ENCODE measurements at places on chromosomes 1 and 21.
A peak's percentile ranks its signal among the peaks of the same experiment; 100 is the strongest.

DNA sequence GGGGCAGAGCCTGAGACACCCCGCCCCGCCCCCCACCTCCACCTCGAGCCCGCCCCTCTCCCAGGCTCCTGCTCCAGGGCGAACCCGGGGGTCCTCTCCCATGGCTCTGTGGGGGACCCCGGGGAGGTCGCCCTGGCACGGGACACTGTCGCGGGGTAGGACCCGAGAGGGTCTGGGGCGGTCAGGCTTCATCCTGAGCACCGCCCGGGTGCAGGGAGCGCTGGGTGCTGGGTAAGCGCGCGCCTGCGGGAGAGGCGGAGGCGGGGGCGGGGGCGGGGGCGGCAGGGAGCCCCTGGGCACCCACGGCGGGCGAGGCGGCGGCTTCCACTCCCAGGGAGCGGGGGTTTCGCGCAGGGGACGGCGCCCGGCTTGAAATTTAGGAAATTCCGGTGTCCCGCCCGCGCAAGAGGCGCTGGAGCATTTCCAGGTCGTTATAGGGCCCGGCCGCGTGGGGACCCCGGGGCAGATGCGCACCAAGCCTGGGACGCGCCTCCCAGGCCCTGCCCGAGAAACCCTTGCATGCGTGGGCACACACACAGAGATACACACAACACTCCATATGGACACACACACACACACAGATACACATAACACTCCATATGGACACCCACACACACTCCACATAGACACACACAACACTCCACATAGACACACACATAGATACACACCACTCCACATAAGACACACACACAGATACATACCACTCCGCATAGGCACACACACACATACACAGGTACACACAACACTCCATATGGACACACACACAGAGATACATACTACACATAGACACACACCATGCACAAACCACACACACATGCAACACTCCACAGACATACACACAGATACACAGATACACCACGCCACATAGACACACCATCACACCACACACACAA, 48.7 kb upstream of the SLC19A1 start:
- no peak overlapping the region for H3K4me3 ChIP-seq
- H3K4me1 ChIP-seq = no peaks in the 10 kb centered on the region
- DNase-seq = peak; percentile 82
- no peak overlapping the region for H3K27ac ChIP-seq
- H3K27me3 ChIP-seq = peaks cover 2% of the 10 kb centered on the region

DNA sequence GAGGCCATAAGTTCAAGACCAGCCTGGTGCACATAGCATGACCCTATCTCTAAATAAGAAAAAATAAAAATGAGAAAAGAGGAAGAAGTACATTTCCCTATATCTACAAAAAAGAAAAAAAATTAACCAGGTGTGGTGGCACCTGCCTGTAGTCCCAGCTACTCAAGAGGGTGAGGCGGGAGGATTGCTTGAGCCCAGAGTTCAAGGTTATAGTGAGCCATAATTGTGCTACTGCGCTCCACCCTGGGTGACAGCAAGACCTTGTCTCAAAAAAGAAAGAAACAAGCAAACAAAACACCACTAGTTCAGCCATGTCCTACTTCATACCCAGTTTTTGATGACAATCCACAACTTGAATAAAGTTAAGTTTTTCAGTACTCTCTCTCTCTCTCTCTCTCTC, 30.7 kb upstream of the TDRD10 start:
- no peaks in the 10 kb centered on the region for H3K36me3 ChIP-seq
- no peaks in the 10 kb centered on the region for H3K27me3 ChIP-seq

- no peaks in the 10 kb centered on the region for H3K36me3 ChIP-seq
- no peak overlapping the region for H3K4me3 ChIP-seq
- no peaks in the 10 kb centered on the region for H3K4me1 ChIP-seq
Measured at GRCh38 chr1:62325681-62326080, 6.4 kb upstream of the KANK4 start.

DNA sequence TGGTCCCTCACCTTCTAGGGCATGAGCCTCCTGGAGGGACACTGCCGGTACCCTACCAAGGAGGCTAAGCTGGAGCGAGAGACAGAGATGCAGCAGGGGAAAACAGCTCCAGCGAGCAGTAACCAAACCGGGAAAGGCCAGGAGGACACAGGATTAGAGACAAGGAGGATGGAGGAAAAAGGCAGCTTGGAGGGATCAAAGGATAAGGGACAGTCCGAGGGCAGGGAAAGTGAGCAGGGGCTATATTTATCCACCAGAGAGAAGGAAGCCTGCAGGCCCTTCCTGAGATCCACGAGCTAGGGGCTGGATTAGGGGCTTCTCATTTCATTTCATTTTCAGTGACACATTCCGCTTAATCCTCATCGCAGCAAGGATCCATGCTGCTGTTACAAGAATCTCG, 33.8 kb upstream of the PRELP start:
- DNase-seq = no peak
- no peak overlapping the region for H3K27ac ChIP-seq
- H3K4me3 ChIP-seq = no peak overlapping the region
- no peaks in the 10 kb centered on the region for H3K36me3 ChIP-seq
- no peaks in the 10 kb centered on the region for H3K27me3 ChIP-seq

GRCh38 chr1:22283596-22283995, 140.7 kb upstream of the WNT4 start:
- no peak overlapping the region for H3K27ac ChIP-seq
- DNase-seq = no peak
- H3K36me3 ChIP-seq = no peaks in the 10 kb centered on the region
- H3K4me1 ChIP-seq = no peaks in the 10 kb centered on the region
- no peak overlapping the region for H3K4me3 ChIP-seq

DNA sequence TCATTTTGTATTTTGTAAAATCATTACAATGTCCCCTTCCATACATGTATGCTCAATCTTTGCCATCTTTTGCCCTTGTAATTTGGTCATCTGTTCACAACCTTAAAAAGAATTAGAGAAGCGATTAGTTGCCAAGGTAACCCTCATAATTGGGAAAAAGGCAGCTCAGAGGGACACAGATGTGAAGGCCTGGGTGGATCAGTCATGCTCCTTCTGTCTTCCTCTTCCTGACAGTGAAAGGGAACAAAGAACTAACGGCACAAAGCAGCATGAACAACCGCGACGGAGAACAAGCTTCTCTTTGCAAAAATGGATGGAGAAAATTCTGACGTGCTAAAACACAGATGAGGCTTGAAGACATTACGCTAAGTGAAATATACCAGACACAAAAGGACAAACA, 78.7 kb upstream of the COG2 start:
- no peak overlapping the region for H3K4me3 ChIP-seq
- H3K4me1 ChIP-seq = no peaks in the 10 kb centered on the region
- no peaks in the 10 kb centered on the region for H3K27me3 ChIP-seq
- no peak overlapping the region for H3K27ac ChIP-seq
- no peaks in the 10 kb centered on the region for H3K36me3 ChIP-seq
- DNase-seq = no peak

DNA sequence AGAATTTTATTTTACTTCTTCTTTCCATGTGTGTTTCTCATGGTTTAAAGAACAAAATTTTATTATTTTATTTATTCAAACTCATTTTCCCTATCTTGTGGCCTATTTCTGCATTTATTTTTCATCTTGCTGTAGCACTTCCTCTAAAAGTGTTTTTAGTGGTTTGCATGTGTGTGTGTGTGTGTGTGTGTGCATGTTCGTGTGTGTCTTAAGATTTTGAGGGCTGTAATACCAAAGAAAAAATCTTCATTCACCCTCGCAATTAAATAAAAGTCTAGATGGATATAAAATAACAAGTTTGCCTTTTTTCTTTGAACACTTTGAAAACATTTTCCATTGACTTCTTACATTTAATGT, 24.6 kb upstream of the FCRL3 start:
- H3K27me3 ChIP-seq = no peaks in the 10 kb centered on the region
- H3K36me3 ChIP-seq = no peaks in the 10 kb centered on the region
- no peaks in the 10 kb centered on the region for H3K4me1 ChIP-seq
- no peak overlapping the region for H3K4me3 ChIP-seq

DNA sequence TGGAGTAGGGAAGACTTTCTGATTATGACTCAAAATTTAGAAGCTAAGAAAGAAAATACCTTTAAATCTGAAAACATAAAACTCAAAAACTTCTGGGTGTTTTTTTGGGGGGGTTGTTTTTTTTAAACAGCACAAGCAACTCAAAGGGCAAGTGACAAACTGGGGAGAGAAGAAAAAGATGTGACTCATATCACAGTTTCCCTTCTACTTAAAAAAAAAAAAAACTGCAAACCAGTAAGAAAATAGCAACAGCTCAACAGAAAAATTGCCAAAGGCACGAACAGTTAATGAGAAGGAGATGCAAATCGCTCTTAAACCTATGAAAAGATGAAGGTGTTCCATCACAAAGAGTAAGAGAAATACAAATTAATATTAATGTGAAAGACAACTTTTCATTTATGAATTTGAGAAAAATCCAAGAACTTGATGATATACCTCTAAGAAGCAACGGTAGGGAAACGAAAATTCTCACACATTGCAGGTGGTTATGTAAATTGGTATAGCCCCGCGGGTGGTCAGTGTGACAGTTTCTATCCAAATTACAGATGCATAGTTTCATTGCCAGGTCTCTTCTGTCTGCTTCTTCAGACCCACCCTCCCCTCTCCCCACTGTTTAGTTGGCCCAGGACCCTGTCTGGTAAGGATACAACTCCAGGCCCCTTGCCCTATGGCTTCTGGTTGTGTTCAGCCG, 9.0 kb downstream of the IFNAR2 start:
- no peak for DNase-seq
- no peak overlapping the region for H3K4me3 ChIP-seq
- no peaks in the 10 kb centered on the region for H3K4me1 ChIP-seq
- H3K36me3 ChIP-seq = no peaks in the 10 kb centered on the region
- H3K27ac ChIP-seq = no peak overlapping the region

DNA sequence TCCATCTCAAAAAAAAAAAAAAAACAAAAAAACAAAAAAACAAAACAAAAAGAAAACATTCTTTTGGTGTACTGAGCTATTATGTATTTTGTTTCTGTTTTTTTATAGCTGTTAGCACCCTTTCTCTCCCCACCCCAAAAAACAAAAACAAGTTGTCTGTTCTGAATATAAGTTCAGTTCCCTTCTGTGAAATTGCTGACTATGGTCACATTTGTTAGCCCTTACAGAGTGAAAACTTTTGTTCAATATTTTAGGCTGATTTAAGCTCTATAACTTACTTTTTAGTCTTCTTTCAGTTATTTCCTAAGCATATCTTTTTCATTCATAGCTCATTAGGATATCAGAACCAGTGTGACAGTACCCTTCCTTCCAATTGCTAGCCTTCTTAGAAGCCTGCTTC, 1056.6 kb upstream of the NCAM2 start:
- H3K36me3 ChIP-seq = no peaks in the 10 kb centered on the region
- DNase-seq = no peak
- no peaks in the 10 kb centered on the region for H3K27me3 ChIP-seq
- H3K4me1 ChIP-seq = no peaks in the 10 kb centered on the region
- H3K4me3 ChIP-seq = no peak overlapping the region

- DNase-seq = no peak
- H3K4me3 ChIP-seq = no peak overlapping the region
- H3K4me1 ChIP-seq = no peaks in the 10 kb centered on the region
- no peaks in the 10 kb centered on the region for H3K36me3 ChIP-seq
- H3K27me3 ChIP-seq = peaks cover 57% of the 10 kb centered on the region
Measured at GRCh38 chr1:47233186-47233585, 1.2 kb upstream of the TAL1 start.

- H3K4me1 ChIP-seq = no peaks in the 10 kb centered on the region
- no peak for DNase-seq
- no peaks in the 10 kb centered on the region for H3K27me3 ChIP-seq
- no peaks in the 10 kb centered on the region for H3K36me3 ChIP-seq
- H3K4me3 ChIP-seq = no peak overlapping the region
Measured at GRCh38 chr21:42080788-42081083, 9.6 kb downstream of the UMODL1 start.

- no peaks in the 10 kb centered on the region for H3K27me3 ChIP-seq
- H3K4me1 ChIP-seq = no peaks in the 10 kb centered on the region
- DNase-seq = no peak
- H3K4me3 ChIP-seq = no peak overlapping the region
- no peaks in the 10 kb centered on the region for H3K36me3 ChIP-seq
Measured at GRCh38 chr1:166740668-166741276, 98.5 kb upstream of the POGK start.

GRCh38 chr1:110215621-110216515, 5.8 kb downstream of the KCNC4 start:
- H3K4me1 ChIP-seq = peaks cover 23% of the 10 kb centered on the region
- peaks cover 6% of the 10 kb centered on the region for H3K27me3 ChIP-seq
- H3K4me3 ChIP-seq = no peak overlapping the region

DNA sequence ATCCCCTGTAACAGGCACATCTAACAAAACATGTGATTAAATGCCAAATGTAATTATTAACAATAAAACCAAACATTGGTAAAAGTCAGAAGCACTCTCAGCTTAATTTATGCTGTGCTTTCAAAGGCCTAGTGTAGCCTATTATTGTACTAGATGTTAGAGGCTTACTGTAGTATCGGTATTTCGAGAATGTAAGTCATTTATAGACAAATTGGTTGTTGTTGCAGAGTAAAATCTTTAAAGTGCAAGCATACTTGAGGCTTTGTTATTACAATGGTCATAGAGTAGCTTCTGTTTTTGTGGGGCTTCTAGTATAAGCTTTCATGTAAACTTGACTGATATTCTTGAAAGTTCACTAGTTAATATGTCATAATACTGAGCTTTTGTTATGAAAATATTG, 965.8 kb downstream of the PLA2G4A start:
- H3K4me1 ChIP-seq = no peaks in the 10 kb centered on the region
- DNase-seq = no peak
- no peaks in the 10 kb centered on the region for H3K36me3 ChIP-seq

GRCh38 chr1:51344276-51344601, 13.9 kb upstream of the TTC39A start:
- H3K27me3 ChIP-seq = peaks cover 6% of the 10 kb centered on the region
- H3K4me1 ChIP-seq = no peaks in the 10 kb centered on the region
- no peak overlapping the region for H3K4me3 ChIP-seq
- no peak for DNase-seq
- H3K27ac ChIP-seq = no peak overlapping the region
- H3K36me3 ChIP-seq = no peaks in the 10 kb centered on the region

GRCh38 chr21:42850866-42851391, 28.4 kb downstream of the WDR4 start:
- peak; percentile 73 for DNase-seq
- no peak overlapping the region for H3K4me3 ChIP-seq
- H3K27me3 ChIP-seq = no peaks in the 10 kb centered on the region

GRCh38 chr1:66535061-66535460, 1.1 kb downstream of the SGIP1 start:
- DNase-seq = no peak
- no peaks in the 10 kb centered on the region for H3K4me1 ChIP-seq
- H3K27me3 ChIP-seq = no peaks in the 10 kb centered on the region
- H3K27ac ChIP-seq = peak overlapping the region; percentile 90
- no peaks in the 10 kb centered on the region for H3K36me3 ChIP-seq

DNA sequence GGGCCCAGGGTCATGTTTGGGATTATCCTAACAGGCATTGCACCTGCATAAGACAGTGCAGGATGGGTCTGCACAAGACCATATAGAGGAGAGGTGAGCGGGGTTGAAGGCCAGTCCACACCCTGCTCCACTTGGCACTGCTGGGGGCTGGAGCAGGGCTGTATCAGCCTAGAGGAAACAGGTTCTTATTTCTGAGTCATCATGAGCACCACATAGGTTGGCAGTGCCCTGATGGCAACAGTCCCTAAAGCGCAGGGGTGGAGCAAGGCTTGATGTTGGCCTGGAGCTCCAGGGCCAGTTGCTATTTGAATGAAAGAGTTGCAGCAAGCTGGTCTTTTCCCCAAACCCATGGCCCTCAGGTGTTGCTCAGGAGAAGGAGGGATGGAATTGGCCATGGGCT, 29.8 kb upstream of the BMP8B start:
- no peak overlapping the region for H3K4me3 ChIP-seq
- no peaks in the 10 kb centered on the region for H3K36me3 ChIP-seq
- no peaks in the 10 kb centered on the region for H3K27me3 ChIP-seq

- no peak for DNase-seq
- H3K27ac ChIP-seq = no peak overlapping the region
- H3K4me3 ChIP-seq = no peak overlapping the region
- H3K36me3 ChIP-seq = no peaks in the 10 kb centered on the region
Measured at GRCh38 chr1:184624626-184625025, 130.0 kb downstream of the EDEM3 start.
